ENCODE measurements at places on chromosomes 4 and X.

DNA sequence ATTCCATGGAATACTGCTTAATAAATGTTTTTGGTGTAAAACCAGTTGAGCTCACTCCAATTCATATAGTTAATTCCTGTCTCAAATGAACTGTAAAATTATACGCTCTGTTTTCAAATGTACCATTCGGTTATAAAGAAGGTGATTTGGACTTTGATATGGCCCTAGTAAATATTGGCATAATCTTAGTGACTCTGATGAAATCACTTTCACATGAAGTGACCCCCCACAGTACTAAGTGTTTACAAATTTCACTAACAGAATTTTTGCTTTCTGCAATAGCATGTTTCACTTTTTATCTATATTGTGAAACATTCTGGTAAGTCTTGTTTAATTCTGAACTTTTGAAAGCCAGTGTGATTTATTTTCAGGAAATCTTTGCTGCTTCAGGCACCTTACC, 10.9 kb downstream of the GC start:
- no peak for DNase-seq

- no peak for DNase-seq
Observed at GRCh38 chr4:20590849-20591248, 109.4 kb upstream of the PACRGL start.

GRCh38 chrX:20218836-20219505, 47.7 kb downstream of the RPS6KA3 start:
- no peak for DNase-seq

DNA sequence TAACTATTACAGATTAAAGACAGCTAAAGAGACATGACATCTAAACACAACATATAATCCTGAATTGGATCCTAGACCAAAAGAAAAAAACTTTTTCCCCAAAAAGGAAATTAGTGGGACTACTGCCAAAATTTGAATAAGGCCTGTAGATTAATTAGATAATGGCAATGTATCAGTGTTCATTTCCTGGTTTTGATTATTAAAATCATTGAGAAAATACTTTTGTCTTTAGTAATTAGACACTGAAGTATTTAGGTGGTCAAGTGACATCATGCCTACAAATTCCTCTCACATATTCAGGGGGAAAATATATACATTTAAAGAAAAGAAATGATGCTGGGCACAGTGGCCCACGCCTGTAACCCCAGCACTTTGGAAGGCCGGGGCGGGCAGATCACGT, 10.4 kb upstream of the USO1 start:
- DNase-seq: no peak

- no peak for DNase-seq
Observed at GRCh38 chr4:185217408-185217975, 8.1 kb downstream of the SNX25 start.

DNA sequence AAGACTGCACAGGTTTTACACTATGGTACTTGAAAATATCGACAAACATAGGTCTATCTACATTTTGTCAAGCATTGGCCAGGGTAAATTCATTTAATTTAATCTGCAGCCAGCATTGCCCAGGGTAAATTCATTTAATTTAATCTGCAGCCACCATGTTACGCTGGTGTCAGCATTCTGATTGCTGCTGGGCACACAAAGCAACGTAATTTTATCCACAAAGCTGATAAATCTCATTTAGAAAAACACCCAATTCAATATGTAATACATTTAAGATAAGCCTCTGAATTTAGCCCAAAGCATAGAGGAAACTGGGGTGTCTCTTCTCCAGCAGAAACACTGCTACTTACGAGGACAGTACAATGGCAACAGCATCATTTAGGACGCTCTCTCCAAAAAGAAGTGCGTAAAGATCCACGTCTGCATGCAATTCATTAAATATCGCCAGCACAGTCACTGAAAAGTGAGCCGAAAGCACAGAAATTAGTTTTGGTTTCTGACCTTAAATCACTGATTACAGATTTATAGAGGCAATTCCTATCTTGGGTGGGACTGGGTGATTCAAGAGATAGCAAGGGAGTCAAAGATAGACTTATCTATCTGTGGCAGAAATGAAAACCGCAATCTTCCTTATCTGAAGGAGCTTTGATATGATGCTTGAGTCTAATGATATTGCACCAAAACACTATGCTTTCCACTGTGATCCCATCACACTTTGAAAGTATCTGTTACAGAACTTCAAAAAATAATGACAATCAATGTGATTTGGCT, 88.8 kb downstream of the CHST7 start:
- DNase-seq: no peak

- no peak for DNase-seq
Observed at GRCh38 chrX:118990512-118991227, 16.3 kb downstream of the LONRF3 start.

DNA sequence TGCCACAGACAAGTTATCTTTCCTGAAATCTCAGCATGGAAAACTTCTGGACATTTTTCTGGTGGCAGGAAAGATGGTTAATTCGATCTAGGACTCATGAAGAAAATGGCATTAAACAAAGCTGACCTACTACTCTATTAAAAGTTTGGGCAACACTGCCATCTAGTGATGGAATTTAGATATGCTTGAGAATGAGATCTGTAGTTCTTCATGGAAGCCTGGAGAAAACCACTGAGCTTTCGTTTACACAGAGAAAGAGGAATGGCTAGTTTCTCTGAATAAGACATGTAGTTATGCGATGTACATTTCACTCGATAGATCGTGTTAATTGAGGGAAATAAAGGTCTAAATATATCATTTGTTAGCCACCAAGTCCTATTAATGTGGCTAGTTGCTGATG, 51.7 kb upstream of the CHRDL1 start:
- peak; percentile 13 for DNase-seq

- no peak for DNase-seq
Observed at GRCh38 chr4:142721187-142721586, 124.9 kb downstream of the INPP4B start.

- DNase-seq: no peak
Observed at GRCh38 chr4:100162027-100162685, 28.1 kb downstream of the DDIT4L start.

- DNase-seq: no peak
Observed at GRCh38 chrX:49260221-49260985, 4.1 kb downstream of the FOXP3 start.

DNA sequence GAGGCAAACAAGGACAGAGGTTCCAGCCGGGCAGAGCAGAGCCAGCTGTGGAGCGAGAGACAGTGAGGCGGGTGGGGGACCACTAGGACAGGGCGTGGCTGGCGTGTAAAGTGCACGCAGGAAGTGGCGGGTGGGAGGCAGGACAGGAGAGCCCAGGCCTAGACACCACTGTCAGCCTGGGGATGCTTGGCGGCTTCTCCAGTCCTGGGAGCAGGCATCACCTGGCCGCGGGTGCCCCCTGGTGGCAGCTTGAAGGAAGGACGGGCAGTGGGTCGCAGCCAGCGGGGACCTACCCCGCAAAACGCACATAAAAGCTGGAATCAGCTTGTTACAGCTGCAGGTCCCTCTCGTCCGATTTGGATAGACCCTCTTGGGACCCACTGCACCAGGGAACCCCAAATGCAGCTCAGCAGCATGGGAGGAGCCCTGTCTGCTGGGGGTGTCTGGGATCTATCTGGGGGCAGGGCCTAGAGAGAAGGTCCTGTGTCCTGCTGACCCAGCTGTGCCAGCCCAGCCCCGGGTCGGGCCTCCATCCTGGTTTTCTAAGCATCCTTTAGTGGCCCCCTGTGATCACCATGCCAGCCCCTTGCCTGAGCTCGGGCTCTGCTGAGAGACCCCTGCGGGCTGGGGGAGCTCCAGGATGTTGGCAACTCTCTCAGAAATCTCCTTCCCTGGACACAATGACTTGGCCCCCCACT, 57.7 kb downstream of the WFS1 start:
- peak; percentile 72 for DNase-seq

GRCh38 chr4:6225469-6225868, 25.1 kb upstream of the JAKMIP1 start:
- DNase-seq: no peak

GRCh38 chrX:147811803-147812202, 99.9 kb upstream of the FMR1 start:
- DNase-seq: no peak

DNA sequence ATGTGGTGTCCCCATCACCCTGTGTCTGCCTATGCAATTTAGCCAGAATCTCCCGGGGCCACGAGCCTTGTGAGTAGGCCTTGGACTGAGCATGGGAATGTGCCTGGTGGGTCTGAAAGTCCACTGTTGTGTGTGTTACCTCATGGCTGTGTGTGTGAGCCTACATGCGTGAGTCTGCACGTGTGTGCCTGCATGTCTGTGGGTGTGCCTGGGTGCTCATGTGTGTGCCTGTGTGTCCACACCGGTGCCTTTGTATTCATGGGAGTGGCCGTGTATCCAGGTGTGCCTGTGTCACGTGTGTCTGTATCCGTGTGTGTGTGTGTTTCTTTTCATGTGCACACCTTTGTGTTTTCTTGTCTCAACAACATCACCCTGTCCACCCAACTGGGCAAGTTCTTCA, 14.2 kb downstream of the ATP5ME start:
- DNase-seq: no peak

DNA sequence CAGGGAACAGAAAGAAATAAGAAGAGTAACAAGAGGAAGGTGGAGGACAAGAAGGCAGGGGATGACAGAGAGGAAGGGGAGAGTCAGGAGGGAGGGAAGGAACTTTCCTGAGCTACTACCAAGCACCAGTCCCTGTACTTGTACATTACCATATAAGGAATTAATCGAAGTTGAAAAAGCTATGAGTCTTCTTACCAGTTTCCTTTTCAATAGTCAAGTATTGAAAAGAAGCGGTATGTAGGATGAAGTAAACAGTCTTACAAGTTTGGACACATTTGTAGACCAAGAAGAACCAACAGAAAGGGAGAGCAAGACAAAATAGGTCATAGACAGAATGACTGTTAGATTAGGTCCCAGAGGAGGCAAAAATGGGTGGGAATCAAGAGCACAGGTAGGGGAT, 629.7 kb upstream of the DIPK2B start:
- no peak for DNase-seq

- DNase-seq: no peak
Observed at GRCh38 chr4:1010395-1011021, 918 bp upstream of the FGFRL1 start.

GRCh38 chrX:100447655-100448397, 37.8 kb upstream of the PCDH19 start:
- DNase-seq: peak; percentile 15

All from germinal center (tissue), 1 donor.